ENCODE measurements at places on chromosomes 13 and 19. TPM values are rescaled to one million over a fixed set of nuclear protein-coding genes. Genes with fewer than 3 reads are reported as not detected.
A peak's percentile ranks its signal among the peaks of the same experiment; 100 is the strongest.

- no peak for DNase-seq
Measured at GRCh38 chr19:22427960-22428913, 6.1 kb upstream of the ZNF98 start.

GRCh38 chr13:58795715-58796114 lies 1164.2 kb downstream of the PCDH17 start:
- no peak for DNase-seq

DNA sequence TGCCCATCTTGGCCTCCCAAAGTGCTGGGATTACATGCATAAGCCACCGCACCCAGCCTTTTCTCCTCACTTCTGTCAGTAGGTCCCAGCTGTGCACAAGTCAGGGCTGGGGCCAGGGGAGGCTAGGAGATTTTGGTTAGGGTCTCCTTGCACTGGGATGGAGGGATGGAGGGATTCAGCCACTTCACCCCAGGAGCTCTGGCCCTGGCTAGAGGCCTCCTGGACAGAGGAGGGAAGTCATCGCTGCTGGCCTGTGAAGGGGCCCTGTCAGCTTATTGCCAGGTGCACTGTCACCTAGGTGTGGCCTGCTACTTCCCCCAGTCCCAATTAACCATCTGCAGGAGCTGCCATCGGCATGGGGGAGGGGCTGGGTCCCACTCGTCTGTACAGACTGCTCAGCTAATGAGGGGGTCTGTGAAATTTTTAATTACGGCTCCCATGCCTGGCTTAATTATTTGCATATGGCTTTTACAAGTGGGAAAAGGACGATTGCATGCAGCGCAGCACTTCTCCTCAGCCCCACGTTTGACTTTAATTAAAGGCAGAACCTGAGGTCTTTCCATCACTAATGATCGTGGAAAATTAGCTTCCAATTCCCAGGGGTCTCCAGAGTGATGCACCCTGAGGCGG lies 52.4 kb downstream of the CHST8 start:
- DNase-seq, result no peak

DNA sequence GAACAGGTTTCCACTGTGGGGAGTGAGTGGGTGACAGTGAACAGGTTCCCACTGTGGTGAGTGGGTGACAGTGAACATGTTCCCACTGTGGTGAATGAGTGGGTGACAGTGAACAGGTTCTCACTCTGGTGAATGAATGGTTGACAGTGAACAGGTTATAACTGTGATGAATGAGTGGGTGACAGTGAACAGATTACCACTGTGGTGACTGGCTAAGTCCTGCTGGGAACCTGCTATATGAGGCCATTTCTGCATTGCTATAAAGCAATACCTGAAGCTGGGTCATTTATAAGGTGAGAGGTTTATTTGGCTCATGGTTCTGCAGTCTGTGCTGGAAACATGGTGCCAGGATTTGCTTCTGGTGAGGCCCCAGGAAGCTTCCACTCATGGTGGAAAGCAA lies 637.1 kb downstream of the UQCRFS1 start:
- no peak for DNase-seq

GRCh38 chr13:61040181-61040580 lies 375.5 kb downstream of the PCDH20 start:
- no peak for DNase-seq

- no peak for DNase-seq
Measured at GRCh38 chr13:95269756-95270155, 31.5 kb downstream of the ABCC4 start.

GRCh38 chr19:39825531-39826076 lies 8.4 kb downstream of the DYRK1B start:
- no peak for DNase-seq

DNA sequence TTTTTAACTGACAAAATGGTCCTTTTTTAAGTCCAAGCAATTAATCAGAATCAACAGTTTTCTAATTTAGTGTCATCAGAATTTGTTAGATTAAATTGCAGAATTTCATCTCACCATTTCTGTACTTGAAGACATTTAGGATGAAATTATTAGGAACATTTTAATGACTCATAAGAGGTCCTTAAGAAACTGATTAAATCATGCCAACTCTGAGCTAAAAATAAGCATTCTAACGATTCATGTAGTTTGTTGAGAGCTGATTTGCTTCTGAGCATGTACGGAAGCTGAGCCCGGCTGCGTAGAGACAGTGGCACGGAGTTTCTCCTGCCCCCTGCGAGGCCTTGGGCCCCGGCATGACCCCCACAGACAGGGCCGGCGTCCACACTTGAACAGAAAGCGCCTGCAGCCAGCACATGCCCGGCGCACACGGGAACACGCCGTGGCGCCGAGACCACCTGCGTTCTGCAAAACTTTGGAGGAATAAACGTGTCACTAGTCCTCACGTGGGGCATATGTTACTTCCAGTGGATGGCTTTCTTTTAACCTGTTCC lies 89.7 kb upstream of the MCF2L start:
- DNase-seq, result no peak

DNA sequence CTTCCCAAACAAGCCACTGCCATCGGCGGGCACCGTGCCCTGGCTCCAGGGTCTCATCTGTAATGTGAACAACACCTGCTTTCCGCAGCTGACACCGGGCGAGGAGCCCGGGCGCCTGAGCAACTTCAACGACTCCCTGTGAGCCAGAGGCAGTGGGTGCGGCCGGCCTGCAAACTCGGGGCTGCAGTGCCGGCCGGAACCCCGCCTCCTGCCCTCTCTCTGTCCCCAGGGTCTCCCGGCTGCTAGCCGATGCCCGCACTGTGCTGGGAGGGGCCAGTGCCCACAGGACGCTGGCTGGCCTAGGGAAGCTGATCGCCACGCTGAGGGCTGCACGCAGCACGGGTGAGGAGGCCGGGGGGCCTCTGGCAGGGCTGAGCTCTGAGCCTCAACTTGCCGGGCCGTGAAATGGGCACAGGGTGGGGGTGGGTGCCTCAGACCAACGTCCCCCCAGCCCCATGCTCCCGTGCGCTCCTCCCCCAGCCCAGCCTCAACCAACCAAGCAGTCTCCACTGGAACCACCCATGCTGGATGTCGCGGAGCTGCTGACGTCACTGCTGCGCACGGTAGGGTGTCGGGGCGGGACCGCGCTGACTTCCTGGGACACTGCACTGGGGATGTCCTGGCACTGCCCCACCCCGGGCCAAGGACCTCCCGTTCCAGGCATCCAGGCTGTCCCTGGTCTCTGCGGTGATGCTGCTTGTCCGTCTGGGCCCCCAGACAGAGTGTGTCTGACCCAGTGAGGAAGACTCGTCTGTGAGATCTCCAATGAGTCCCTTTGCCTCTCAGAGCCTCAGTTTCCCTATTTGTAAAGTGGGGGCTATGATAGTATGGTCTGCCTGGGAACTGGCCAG lies 2.2 kb downstream of the ABCA7 start:
- DNase-seq, result no peak

DNA sequence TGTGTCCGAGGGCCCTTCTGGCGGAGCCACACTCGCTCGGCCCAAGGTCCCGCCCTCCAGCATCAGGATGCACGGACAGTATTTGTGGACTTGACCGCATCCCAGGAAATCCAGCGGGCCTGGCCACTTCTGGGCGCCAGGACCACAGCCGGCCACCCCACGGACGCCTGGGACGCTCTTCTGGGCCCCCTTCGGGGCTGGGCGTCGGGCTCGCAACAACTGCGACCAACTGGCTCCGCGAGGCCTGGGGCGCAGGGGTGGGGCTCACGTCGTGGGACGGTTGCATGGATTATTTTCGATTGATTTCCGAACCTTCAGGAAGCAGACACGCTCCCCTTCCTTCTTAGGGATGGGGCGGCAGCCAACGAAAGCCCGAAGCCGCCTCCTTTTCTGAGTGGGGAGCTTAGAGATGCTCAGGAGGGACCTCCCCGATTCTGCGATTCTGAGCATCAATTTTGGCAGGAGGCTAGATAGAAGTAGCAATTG lies 521 bp upstream of the NUP58 start:
- peak; percentile 35 for DNase-seq

GRCh38 chr19:45716359-45717130 lies 14.2 kb downstream of the FBXO46 start:
- peak; percentile 38 for DNase-seq

GRCh38 chr13:97975280-97975847 lies 21.9 kb downstream of the IPO5 start:
- no peak for DNase-seq

GRCh38 chr19:3669947-3670795 lies 30.1 kb downstream of the PIP5K1C start:
- DNase-seq, result no peak

DNA sequence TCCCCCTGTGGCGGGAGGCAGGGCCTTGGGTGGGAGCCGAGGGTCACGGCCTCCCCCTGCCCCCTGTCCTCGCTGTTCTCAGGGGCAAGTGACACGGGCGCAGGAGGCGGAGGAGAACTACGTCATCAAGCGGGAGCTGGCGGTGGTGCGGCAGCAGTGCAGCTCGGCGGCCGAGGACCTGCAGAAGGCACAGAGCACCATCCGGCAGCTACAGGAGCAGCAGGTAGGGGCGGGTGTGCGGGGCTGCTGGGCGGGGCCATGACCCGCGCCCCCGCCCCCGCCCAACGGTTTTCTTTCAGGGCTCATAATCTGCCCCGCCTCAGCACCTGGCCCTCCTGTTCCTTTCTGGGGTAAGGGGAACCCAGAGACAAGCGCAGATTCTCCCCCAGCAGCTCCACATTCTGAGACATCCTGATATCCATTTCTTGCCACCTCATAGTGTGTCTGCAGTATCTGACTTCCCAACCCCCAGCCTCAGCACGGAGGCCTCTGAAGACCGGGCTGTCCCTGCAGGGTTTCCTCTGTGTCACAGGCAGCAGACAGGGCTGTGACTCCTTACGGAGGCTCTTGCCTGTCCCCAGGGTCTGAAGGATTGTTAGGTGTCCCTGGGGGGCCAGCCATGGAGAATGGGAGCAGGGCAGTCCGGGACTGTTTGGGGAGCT lies 15.9 kb downstream of the PRR36 start:
- DNase-seq, result peak; percentile 30

DNA sequence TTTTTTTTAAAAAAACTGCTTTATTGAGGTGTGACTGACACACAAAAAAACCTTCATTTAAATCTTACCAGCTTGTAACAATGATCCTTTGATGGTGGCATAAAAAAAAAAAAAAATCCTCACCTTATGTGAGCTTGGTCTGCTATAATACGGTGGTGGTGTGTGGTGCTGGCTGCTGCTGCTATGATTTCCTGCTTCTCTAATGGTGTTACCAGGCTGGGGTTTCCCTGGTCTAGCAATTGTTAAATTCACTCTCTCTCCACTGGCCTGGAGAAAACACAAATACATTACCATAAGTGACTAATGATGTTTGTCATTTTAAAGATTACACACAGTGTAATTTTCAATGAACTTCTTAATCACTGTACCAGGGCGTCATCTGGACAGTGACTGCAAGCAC lies 60.6 kb downstream of the LNX2 start:
- DNase-seq, result no peak

- DNase-seq, result no peak
Measured at GRCh38 chr13:84439108-84439507, 556.8 kb upstream of the SLITRK1 start.

DNA sequence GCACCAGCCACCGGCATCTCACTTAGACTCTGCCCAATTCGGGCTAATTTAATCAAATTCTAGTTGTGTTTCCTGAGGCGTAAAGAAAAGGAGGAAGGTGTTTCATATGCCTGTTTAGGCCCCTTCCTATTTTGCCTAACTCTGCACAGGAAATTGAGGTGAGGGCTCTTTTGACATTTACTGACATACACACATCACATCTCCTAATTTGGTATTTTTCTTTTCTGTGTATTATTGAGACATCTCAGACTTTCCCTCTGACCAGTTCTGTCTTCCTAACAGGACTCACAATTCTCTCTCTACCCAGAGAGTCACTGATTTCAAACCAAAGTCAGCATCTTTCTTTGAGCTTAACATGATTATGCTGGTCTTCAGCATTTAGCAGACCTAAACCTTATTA lies 7.9 kb downstream of the CEACAM3 start:
- DNase-seq, result no peak

- DNase-seq, result no peak
Measured at GRCh38 chr13:69155136-69155535, 952.5 kb upstream of the ATXN8OS start.

- DNase-seq, result no peak
Measured at GRCh38 chr13:83508771-83509301, 373.4 kb downstream of the SLITRK1 start.

DNA sequence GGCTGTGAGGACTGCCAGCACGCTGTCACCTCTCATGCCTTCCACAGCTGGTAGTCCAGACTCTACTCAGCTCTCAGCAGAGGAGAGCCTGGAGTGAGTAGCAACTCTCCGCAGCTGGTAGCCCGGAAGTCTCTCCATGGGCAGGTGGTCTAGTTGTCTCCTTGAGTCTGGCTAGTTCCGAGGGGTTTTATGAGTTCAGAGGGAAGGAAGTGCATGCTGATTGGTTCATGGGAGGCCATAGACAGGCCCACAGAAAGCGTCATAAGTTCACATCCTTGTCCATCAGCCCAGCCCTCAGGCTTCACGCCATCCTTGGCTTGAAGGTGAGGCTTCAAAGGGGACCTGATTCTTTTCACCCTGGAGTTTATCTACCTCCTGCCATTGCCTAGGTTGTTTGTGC lies 2662.4 kb upstream of the PCDH20 start:
- no peak for DNase-seq

DNA sequence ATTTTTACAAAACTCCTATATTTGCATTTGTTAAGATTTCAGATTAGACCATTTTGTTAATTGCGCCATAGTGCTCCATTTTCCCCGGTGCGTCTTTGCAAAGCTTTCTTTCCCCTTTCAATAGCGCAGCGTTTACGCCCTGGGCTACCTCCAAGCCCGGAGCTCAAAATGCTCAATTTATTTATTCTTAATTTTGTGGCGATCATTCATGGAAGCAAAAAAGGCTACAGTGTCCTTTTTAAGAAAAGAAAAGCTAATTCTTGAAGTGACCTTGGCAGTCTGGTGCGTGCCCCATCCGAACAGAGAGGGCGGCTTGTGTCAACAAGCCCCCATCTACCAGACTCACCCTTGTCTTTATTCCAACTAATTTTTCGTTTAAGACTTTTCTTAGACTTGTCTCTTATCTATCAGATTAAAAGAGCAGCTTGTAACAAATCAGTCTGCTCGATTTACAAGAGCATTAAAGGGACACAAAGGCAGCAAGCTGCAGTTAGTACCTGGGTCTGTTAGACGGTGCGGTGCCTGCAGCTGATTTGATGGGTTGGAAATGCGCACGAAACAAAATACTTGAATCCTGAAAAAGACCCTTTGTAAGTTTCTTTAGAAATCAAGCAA lies 30.1 kb downstream of the GSX1 start:
- DNase-seq, result no peak

GRCh38 chr13:76471486-76471885 lies 414.7 kb downstream of the KCTD12 start:
- no peak for DNase-seq

Gene PSPN
- 1.6 TPM for total RNA-seq

Gene DIAPH3
- 31.3 TPM for total RNA-seq

Gene MADCAM1
- 0.36 TPM for total RNA-seq

Gene HPN
- total RNA-seq, result 0.21 TPM
